ENCODE measurements at places on chromosomes 11 and 22.

DNA sequence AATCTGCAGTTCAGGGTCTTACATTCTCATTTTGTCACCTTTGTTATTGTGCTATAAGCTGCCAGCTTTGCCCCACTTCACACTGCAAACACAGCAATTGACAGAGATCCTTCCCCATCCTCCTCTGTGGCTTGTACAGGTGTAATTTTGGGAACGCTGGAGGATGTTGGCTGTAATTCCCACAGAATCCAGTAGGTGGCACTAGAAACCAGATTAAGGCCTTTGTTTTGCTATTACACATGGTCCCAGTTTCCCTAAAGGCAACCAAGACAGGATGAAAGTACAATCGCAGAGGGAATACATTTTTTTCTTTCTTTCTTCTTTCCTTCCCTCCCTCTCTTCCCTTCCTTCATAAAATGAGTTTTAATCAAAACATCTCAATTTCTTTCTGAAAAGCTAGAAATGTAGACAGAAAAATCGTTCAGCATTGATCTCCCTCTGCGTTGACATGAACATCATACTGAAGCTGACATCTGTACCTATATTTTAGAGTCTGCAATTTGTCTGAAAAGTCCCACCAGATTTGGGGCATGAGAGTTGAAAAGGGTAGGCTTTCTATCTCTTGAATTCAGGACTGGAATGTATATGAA lies 21.3 kb upstream of the NELL1 start:
- peak; percentile 62 for DNase-seq

DNA sequence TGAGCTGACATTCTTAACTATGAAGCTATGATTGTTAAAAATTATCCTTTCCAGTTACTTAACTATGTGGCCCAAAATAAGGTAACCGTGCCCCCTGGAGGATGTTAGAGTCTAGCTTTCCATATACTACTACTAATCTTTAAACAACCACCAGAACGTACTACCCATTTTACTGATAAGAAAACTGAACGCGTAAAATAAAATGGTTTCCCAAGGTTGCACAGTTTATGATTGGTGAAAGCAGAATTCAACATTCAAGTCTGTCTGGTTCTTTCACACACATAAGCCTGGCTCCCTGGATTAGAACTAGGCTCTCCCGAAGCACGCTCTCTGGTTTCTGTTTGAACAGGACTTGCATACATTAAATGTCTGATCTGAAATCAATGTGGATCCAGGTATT lies 437.8 kb upstream of the CCDC90B start:
- DNase-seq, result peak; percentile 72

DNA sequence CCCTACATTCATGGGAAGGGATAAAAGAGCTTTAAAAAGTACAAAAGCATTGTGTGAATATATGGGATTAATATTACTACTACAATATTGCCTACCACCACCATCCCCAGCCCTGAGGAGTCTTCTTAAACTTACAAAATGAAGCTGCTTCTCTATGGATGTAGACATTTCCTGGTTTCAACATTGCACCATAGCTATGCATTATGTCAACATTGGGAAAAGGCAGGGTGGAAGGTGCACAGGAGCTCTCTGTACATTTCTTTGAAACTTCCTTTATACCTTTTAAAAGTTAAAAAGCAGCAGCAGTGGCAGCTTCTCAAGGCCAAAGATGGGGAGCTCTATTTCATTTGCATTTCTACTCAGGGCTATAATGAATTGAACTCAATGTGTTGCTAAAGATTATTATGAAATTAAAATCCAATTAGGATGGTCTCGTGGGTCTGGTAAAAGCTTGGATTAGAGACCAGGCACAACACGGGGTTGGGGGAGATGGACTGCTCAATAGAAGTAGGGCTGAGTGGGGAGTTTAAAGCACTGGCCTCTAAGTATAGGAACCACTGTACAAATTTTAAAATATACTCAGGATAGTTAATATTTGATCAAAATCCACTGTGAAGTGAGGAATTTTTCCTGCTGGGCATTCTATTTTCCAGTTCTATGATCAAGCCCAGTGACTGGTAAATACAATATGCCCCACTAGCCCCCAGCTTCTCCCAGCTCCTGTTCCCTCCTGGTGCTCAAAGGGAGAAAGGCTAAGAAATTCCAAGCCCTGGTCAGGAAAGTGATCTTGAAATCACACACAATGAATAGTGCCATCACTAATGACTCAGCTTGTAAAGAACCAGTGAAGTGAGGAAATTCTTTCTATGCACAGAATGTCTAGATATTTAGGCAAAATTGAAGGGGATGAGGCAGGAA lies 362.7 kb upstream of the CCDC90B start:
- DNase-seq, result no peak

- peak; percentile 75 for DNase-seq
Measured at GRCh38 chr11:57214494-57214893, 22.6 kb downstream of the APLNR start.

- no peak for DNase-seq
Measured at GRCh38 chr11:66363187-66363601, 8.4 kb downstream of the SLC29A2 start.

DNA sequence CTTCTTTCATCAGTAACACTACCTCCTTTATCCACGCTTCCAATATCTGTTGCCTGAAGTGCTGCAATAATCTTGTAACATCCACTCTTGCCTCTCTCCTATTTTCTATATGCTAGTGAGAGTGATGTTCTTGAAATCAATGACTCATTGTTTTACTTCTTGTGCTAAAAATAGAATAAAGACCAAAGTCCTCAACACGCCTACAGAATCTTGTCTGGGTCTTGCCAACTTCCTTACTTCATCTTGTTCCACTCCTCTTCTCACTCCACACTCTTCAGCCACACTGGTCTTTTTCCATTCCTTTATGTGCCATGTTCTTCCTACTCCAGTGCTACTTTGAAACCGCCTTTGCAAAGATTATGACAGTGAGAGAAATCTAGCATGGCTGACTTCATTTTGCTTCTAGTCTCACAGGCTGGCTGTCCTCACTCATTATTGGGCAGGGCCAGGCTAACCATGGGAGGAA lies 136.4 kb downstream of the CCDC81 start:
- peak; percentile 74 for DNase-seq

DNA sequence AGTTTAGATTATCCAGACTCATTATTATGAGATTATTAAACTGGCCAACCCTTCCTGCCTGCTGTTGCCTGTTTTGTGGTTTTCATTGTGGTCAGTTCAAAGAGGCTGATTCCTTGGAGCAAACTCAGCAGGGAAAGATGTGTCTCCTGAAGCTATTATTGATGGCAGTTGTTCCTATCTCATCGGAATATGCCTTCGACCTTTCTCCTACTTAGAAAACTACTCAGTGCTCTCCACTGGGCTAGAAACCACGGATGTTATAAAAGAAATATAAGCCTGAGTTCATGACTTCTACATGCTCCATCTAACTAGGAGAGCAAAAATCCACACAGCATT lies 80.2 kb upstream of the NAV2 start:
- DNase-seq, result peak; percentile 41

GRCh38 chr22:42248995-42249394 lies 21.5 kb downstream of the TCF20 start:
- DNase-seq, result no peak

GRCh38 chr11:8652140-8652539 lies 30.3 kb downstream of the TRIM66 start:
- peak; percentile 79 for DNase-seq

- DNase-seq, result no peak
Measured at GRCh38 chr22:35563211-35563610, 22.6 kb downstream of the RASD2 start.

DNA sequence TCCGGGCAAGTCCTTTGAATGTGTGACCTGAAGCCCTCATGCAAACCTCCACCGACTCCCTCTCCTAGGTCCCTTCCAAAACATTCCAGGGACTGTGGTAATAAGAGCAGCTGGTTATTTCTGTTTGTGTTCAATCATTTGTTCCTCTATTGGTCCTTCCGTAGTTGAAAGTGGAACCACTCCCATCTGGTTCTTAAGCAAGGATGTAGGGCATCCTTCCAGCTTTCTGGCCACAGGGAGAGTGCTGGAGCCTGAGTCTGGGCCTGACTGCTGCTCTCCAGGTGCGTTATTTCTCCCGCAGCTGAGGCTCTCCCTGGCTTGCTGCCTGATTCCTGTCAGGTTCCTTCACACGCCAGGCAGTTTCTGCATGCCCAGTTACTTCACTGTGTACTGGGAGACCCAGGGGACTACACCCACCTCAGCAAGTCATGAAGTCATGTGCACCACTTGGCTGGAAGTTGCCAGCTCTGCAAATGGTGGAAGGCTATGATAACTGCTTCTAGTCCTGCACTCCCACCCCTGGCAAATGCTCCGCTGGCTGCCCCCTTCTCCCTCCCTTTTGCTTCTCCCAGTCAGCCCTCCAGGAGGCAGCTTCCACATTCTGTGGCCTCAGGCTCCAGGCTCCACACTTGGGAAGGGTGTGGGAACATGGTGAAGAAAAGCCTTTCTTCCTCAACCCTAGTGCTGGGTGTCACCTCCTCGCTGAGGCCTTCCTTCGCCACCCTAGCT lies 4.0 kb upstream of the ALX4 start:
- peak; percentile 49 for DNase-seq

Data from fibroblast of pulmonary artery (primary cell).